Thyroid gland (tissue), 4 donors: ENCODE measurements at places on chromosomes 16 and 17. TPM values are rescaled to one million over a fixed set of nuclear protein-coding genes. Genes with fewer than 3 reads are reported as not detected.

GRCh38 chr16:85187447-85187846 is 75.2 kb upstream of the CIBAR2 start:
- peak; percentile 35 for DNase-seq

DNA sequence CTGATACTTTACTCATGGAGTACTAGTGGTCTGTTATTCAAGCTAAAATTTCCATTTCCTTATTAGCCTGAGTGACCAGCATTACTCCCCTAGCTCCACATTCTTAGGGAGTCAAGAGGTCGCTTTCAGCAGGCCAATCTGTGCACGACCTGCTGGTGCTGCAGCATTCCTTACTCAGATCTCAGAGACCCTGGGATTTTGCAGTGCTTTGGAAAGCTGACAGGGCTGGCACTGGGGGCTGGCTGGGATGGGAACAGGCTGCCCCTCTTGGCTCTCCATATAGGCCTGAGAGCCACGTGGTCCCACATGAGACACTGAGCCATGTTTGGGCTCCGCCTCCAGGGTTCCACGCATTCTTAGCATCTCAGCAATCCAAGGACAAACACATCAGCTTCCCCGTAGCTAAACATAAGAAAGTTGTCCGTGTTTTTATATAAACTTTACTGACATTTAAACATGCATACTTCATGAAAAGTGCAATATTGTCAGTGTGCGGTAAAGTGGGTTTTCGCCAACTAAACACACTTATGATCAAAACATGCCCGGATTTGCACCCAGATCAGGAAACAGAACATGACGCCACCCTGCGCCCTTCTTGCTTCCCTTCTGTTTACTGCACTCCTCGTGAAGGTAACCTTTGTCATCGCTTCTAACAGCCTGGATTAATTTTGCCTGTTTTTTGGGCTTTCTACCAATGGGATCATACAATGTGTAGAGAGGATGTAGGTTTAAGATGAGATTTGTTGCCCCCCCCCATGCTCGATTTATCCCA is 254.5 kb upstream of the CACNG5 start:
- DNase-seq: no peak

The AATK gene
- total RNA-seq: 8.6 TPM

DNA sequence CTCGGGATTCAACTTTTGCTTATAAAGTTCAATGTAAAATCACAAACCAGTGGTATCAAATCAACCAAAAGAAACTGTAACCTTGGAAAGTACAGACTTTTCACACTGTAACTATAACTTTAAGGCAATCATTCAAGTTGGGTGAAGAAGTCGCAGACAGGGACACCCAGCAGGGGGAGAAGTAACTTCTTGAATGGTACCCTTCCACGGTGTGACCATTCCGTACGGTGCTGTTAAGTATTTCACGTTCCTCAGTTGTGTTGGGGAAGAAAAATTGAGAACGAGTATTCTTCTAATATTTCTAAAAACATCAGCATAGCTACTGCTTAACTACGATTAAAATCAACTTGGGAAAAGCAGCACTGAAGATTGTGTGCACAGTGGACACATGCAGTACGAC is 55.8 kb downstream of the MYH10 start:
- DNase-seq: no peak

- DNase-seq: peak; percentile 98
Observed at GRCh38 chr17:73308017-73308823, 3.6 kb downstream of the CDC42EP4 start.

- no peak for DNase-seq
Observed at GRCh38 chr17:5772720-5773119, 188.4 kb upstream of the NLRP1 start.
